ENCODE measurements at places on chromosomes 6 and 20.

DNA sequence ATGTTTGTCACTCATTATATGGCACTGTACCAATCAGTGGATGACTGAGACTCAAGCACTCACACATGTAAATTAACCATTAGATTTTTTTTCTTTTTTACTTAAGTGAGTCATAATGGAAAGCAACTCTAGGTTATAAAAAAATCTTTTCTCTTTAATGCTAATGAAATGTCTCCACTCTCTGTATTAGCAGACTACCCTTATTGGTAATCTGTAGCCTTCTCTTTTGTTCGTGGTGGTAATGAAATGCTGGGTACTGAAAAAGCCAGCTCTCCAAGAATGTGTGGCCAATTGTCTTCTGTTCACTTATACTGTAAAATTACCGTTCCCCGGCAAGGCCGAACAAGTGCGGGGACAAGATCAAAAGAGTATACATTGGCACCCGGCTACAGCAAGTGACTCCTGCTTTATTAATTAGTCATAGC lies 69.0 kb downstream of the AFG1L start:
- DNase-seq, result no peak

- no peak for DNase-seq
These were observed 172.3 kb downstream of the ANKRD60 start for GRCh38 chr20:58056021-58056591.

DNA sequence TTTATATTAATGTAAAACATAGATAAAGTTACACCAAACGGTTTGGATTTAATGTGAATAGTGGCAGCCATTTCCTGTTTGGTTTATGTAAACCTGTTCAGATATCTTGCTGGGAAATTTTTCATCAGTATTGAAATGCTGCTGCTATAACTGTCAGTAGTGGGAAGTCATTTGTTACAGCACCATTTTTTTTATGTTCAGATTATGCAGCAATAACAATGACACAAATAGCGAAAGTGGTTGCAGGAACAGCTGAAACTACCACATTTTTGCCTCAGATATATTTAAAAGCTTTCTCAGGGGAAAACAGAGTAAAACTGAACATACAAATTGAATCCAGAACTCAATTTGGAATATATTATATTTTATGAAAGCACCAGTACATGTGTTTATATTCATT lies 128.8 kb upstream of the SIM1 start:
- no peak for DNase-seq

DNA sequence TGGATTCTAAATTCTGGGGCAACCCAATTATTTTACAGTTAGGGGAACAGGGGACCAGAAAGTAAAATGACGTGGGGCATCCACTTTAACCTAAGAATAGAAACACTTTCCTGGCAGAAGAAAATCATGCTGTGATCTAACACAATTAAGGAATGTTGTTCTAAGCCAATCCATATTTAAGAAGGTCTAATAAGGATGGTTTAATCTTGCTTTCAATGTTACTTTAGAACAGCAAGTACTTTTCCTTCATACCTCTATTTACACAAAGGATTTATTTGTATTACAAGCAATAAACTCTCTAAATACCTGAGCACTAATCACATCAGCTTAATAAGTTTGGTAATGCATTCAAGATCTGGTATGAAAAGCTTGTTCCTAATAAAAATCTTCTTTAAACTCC lies 32.4 kb downstream of the SLC2A12 start:
- no peak for DNase-seq

GRCh38 chr6:17227403-17227802 lies 53.8 kb upstream of the RBM24 start:
- no peak for DNase-seq

Data from fibroblast of gingiva (primary cell).